ENCODE measurements at places on chromosomes 3 and 15. TPM values are rescaled to one million over a fixed set of nuclear protein-coding genes. Genes with fewer than 3 reads are reported as not detected.

TGM4 gene
- total RNA-seq, result not detected

AHSG gene
- total RNA-seq, result not detected

TRIM59 gene
- 25.5 TPM for total RNA-seq

PGBD4 gene
- total RNA-seq, result 1.6 TPM

- H3K4me1 ChIP-seq, result no peaks in the 10 kb centered on the region
- peaks cover 9% of the 10 kb centered on the region for H3K27me3 ChIP-seq
- no peaks in the 10 kb centered on the region for H3K36me3 ChIP-seq
- DNase-seq, result no peak
Measured at GRCh38 chr15:27535445-27536129, 563.5 kb downstream of the OCA2 start.

DNA sequence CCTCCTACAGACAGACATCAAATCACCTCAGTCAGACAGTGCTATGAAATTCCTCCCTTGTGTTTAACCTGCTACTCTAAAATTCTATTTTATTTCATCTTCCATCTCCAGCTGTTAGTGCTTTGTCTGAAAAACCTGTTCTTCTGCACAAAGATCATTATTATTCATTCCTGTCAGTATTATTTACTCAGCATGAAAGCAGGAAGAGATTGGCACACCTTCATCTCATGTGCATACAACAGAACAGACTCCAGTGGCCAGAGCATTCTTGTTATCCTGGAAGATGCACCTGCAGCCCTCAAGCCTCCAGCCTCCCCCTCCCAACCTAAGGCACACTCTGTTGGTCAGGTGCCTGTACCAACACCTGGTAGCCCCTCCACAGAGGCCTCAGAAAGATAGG lies 1.8 kb upstream of the ROPN1B start:
- no peak overlapping the region for H3K27ac ChIP-seq
- H3K4me1 ChIP-seq, result peaks cover 4% of the 10 kb centered on the region
- peaks cover 11% of the 10 kb centered on the region for H3K27me3 ChIP-seq

GRCh38 chr3:185115371-185115770 lies 37.5 kb downstream of the C3orf70 start:
- H3K4me3 ChIP-seq, result no peak overlapping the region
- no peak overlapping the region for H3K27ac ChIP-seq
- peaks cover 3% of the 10 kb centered on the region for H3K36me3 ChIP-seq
- H3K4me1 ChIP-seq, result peaks cover 23% of the 10 kb centered on the region
- no peaks in the 10 kb centered on the region for H3K27me3 ChIP-seq

GRCh38 chr15:60392986-60393790 lies 4.6 kb downstream of the ANXA2 start:
- no peak for DNase-seq
- H3K27me3 ChIP-seq, result no peaks in the 10 kb centered on the region
- H3K27ac ChIP-seq, result peak overlapping the region; percentile 99
- H3K36me3 ChIP-seq, result peaks cover 52% of the 10 kb centered on the region
- peaks cover 72% of the 10 kb centered on the region for H3K4me1 ChIP-seq
- H3K4me3 ChIP-seq, result peak overlapping the region; percentile 96

GRCh38 chr3:99126316-99126715 lies 224.8 kb upstream of the DCBLD2 start:
- no peaks in the 10 kb centered on the region for H3K27me3 ChIP-seq
- H3K4me1 ChIP-seq, result peaks cover 71% of the 10 kb centered on the region
- peak overlapping the region; percentile 29 for H3K4me3 ChIP-seq
- H3K36me3 ChIP-seq, result peaks cover 4% of the 10 kb centered on the region

- no peaks in the 10 kb centered on the region for H3K27me3 ChIP-seq
- peaks cover 52% of the 10 kb centered on the region for H3K4me1 ChIP-seq
- H3K4me3 ChIP-seq, result no peak overlapping the region
- H3K27ac ChIP-seq, result peak overlapping the region; percentile 78
- DNase-seq, result no peak
Measured at GRCh38 chr3:177904621-177905020, 631.6 kb upstream of the KCNMB2 start.

- H3K27ac ChIP-seq, result peak overlapping the region; percentile 75
- no peak for DNase-seq
- peaks cover 6% of the 10 kb centered on the region for H3K36me3 ChIP-seq
- H3K4me1 ChIP-seq, result peaks cover 38% of the 10 kb centered on the region
- H3K4me3 ChIP-seq, result no peak overlapping the region
Measured at GRCh38 chr3:105967117-105967516, 98.3 kb upstream of the CBLB start.

- DNase-seq, result no peak
- H3K4me3 ChIP-seq, result no peak overlapping the region
- H3K4me1 ChIP-seq, result peaks cover 5% of the 10 kb centered on the region
- no peak overlapping the region for H3K27ac ChIP-seq
Measured at GRCh38 chr3:141125351-141125750, 74.2 kb downstream of the SPSB4 start.

DNA sequence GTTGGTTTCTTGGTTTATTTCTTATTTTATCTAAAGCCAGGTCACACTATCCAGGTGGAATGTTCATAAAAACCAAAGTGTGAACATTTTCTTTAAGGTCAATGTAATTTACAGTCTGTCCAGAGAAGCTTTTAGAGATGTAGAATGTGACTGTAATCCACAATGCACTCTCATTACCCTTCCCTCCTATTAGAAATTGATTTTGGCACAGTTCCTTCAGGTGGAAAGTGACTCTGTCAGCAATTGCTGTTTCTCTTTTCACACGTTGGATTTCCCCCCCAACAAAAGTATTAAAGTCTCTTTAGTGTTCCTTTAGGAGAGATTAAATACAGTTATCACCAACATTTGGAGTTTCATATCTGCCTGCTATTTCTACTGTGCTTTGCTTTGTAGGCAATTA lies 31.6 kb upstream of the COPB2 start:
- H3K4me1 ChIP-seq, result no peaks in the 10 kb centered on the region
- H3K27ac ChIP-seq, result no peak overlapping the region
- H3K4me3 ChIP-seq, result no peak overlapping the region
- no peaks in the 10 kb centered on the region for H3K27me3 ChIP-seq
- no peak for DNase-seq
